ENCODE measurements at places on chromosomes 13 and 19. TPM values are rescaled to one million over a fixed set of nuclear protein-coding genes. Genes with fewer than 3 reads are reported as not detected.

The RNF225 gene
- total RNA-seq: not detected

The DMKN gene
- 0.34 TPM for total RNA-seq

The ZNF841 gene
- total RNA-seq: 22.5 TPM

The ZNF443 gene
- total RNA-seq: 6.2 TPM

The KIR3DL1 gene
- not detected for total RNA-seq

Measured in dermis blood vessel endothelial cell (primary cell).